ENCODE measurements at places on chromosomes 16 and 17.

DNA sequence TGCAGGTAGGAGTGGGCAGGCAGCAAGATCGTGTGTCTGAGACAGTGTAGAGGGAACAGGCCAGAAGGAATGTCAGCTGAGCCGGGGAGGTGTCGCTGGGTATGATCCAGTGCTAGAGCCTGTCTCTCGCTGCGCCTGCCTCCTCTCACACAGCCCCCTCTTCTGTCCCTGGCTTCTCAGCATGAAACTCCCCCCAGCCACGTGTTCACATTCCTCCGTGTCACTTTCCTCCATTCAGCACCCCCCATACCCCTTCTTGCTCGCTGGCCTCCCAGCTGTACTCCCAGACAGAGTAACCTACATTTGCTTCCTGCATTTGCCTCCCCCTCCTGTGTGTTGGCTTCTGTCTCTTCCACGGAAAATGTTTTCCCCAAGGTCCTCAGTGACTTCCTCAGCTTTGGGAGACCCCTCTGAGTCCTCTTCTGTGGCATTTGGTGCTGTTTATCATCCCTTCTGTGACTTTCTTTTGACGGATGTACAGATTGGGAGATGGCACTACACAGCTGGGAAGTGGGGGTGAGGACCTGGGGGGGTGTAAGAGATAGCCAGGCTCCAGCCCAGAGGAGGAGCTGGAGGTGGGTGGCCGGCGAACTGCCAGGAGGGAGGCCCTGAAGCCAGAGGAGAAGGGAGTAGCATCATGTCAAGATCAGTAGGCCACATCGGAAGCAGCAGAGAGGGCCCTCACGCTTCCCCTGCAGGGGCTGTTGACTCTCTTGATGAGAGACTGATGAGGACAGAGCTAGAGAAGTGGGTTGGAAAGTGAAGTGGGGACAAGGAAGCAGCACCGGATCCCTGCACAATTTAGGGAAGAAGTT, 19.2 kb downstream of the SGF29 start:
- DNase-seq = no peak

GRCh38 chr16:566475-567372, at the start of gene NHLRC4:
NHLRC4 (plus strand) TSS chr16:567005; CDS start chr16:568048, 1,043 bp downstream.
- DNase-seq = no peak

GRCh38 chr17:7774055-7774521, 56.5 kb downstream of the DNAH2 start:
- DNase-seq = no peak

GRCh38 chr17:39014795-39015545, 47.8 kb upstream of the FBXO47 start:
- no peak for DNase-seq

GRCh38 chr16:24572069-24572468, 32.7 kb downstream of the RBBP6 start:
- no peak for DNase-seq

- no peak for DNase-seq
Measured at GRCh38 chr16:55948230-55948629, 73.1 kb upstream of the CES5A start.

DNA sequence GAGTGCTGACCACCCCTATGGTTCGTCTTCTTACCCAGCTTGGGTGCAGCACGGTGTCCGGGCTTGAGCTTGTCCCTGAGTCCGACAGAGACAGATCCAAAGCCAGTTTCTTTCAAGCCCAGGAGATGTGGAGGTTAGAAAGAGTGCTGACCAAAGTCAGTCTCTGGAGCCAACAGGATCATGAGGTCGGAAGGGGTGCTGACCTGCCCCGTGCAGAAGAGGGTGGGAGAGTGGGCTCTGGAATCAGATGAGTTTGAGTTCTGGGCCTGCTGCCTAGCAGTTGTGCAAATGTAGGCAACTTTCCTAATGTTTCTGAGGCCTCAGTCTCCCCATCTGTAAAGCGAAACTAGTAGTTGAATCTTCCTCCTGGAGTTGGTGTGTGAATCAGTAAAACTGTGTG, 24.5 kb downstream of the NKD1 start:
- no peak for DNase-seq

GRCh38 chr17:68297195-68297594, 5.9 kb downstream of the ARSG start:
- no peak for DNase-seq

DNA sequence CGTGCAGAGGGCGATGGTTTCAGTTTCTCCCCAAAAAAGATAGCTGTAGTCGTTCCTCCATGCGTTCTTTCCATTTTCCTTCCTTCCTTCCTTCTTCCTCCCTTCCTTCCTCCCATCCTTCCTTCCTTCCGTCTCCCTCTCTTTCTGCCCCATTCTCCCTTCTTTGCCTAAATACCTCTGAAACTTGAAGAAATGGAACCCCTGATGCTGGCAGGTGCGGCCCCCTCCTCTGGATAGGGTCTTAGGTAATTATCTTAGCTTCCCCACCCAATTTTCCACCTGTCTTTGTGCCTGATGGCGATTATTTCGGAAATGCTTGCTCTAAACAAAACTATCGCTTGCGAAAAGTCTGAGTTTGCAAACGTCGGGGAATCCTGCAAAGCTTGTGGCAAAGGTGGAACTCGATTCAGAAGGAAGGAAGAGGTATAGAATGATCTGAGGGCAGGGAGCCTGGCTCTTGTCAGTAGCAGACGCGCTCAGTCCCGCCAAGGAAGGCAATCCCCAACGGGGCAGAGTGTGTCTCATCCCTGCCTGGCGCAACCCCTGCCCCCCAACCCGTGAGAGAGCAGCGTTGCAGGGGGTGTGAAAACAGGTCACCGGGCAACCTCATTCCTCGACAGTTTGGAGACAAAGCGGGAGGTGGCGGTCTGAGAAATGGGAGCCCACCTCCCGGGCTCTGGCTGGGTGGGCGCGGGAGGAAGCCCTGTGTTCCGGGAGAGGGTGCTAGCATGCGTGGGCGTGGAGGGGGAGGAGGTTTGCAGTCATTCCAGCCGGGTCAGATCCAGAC, 2.9 kb upstream of the CBX8 start:
- no peak for DNase-seq

DNA sequence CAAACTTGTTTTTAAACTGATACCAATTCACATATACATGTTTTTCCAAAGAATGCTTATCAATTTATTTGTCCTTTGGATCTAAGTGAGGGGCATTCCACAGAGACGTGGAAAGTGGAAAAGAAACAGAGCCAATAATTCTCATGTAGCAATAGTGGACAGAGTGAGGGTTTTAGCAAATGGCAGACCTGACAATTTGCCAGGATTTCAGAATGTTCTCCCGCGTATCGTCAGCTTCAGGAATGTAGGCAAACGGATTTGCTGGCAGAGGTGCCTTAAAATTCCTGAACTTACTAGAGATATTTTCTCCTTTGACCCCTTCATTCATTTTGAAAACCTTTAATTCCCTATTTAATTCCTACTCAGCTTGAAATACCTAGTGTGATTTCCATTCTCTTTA, 193.4 kb upstream of the CPHXL start:
- no peak for DNase-seq

DNA sequence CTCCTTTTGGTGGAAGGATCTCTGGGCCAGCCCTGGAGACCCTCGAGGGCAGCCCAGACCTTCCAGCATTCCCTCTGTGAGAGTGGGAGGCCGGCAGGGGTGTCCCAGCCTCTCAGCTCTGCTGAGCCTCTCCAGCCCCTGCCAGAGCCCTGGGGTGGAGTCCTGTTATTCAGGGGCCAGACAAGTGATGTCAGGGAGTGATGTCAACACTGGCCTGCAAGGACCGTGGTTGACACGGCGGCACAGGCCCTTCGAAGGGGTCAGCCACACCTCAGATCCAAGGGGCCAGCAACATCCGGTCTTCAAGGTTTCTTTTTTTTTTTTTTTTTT, 231.2 kb downstream of the KATNIP start:
- DNase-seq = no peak

DNA sequence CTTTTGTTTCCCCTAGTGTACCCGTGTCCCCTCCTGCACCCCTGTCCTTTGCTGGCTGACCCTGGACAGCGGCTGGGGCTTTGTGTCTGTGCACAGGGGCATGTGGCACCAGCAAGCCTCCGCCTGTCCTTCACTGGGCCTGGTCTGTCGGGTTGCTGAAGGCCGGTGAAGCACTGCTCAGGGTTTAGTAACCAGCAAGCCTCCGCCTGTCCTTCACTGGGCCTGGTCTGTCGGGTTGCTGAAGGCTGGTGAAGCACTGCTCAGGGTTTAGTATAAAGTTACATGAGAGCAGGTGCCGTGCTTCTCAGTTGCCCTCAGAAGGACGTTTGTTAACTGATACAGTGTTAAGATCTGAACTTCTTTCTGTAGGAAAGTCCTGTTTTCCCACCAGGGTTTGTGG, 33.8 kb downstream of the DEF8 start:
- DNase-seq = no peak

DNA sequence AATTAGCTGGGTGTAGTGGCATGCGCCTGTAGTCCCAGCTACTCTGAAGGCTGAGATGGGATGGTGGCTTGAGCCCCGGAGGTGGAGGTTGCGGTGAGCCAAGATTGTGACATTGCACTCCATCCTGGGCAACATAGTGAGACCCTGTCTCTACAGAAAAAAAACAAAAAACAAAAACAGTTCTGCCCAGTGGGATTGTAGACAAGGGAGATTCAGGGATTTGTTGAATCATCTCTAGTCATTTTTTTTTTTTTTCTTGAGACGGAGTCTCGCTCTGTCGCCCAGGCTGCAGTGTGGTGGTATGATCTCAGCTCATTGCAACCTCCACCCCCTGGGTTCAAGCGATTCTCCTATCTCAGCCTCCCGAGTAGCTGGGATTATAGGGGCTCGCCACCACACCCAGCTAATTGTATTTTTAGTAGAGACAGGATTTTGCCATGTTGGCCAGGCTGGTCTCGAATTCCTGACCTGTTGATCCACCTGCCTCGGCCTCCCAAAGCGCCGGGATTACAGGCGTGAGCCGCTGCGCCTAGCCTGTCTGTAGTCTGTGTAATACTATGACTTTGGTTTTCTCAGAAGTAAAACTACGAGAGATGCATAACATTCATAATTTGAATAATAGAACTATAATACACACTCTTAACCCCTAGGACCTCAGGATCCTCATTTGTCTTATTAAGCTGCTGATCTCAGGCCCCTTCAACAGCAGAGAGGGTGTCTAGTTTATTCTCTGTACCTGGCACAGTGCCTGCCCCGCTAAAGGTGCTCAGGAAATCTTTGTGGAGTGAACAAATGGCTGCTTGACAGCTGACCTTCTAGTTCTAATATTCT, 1.4 kb downstream of the TEN1 start:
- no peak for DNase-seq

- DNase-seq = no peak
Measured at GRCh38 chr17:63275318-63275970, 170.7 kb downstream of the CYB561 start.

DNA sequence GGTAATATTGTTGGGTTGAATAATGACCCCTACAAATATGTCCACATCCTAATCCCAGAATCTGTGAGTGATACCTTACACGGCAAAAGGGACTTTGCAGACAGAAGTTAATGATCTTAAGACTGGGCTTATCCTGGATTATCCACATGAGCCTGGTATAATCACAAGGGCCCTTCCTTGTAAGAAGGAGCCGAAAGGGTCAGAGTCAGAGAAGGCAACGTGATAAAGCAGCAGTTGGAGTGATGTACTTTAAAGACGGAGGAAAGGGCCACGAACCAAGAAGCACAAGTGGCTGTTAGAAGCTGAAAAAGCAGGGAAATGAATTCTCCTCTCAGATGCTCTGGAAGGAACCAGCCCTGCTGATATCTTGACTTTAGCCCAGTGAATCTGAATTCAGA, 137.8 kb downstream of the UTP18 start:
- DNase-seq = no peak

GRCh38 chr17:6969323-6969726, 26.5 kb upstream of the ALOX12 start:
- DNase-seq = no peak

DNA sequence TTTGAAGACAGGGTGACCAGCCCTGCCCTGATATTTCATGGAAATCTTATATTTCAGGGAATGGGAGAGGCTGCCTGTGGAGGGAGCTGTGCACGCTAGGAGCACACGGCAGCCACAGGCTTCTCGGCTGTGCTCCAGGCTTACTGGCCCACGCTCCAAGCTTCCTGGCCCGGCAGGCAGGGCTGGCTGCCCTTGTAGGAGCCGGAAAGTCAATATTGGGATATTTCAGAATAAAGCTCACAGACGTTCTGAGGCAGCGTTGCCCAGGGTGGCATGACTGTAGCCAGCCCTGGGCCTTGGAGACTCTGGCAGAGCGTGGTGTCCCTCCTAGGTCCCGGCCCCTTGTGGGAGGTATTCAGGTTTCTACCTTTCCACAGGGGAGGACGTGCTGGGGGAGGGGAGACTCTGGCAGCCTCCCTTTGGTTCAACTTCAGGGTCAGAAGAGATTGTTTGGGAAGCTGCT, 95.6 kb downstream of the NPIPB11 start:
- DNase-seq = no peak

- DNase-seq = no peak
Measured at GRCh38 chr17:50344731-50345365, 1.1 kb upstream of the XYLT2 start.

DNA sequence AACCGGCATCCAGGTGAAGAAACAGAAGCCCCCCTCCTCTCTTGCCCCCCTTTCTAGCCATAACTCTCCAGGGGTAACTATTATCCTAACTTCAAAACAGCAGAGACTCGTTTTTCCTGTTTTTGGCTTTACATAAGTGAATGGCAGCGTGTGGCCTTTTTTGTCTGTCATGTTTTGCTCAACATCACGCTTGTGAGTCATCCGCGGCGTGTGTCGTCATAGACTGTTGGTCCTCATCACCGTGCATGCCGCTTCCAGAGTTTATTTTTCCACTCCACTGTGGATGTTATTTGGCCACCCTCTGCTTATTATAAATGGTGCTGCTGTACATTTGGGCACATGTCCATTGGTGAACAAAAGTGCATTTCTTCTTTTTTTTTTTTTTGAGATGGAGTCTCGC, 52.6 kb downstream of the ERN1 start:
- DNase-seq = no peak

GRCh38 chr16:65294165-65294564, 172.3 kb upstream of the CDH11 start:
- DNase-seq = no peak

GRCh38 chr17:1872976-1873375, 43.2 kb downstream of the RPA1 start:
- DNase-seq = no peak

GRCh38 chr17:16920628-16921020, 51.3 kb downstream of the TNFRSF13B start:
- no peak for DNase-seq

DNA sequence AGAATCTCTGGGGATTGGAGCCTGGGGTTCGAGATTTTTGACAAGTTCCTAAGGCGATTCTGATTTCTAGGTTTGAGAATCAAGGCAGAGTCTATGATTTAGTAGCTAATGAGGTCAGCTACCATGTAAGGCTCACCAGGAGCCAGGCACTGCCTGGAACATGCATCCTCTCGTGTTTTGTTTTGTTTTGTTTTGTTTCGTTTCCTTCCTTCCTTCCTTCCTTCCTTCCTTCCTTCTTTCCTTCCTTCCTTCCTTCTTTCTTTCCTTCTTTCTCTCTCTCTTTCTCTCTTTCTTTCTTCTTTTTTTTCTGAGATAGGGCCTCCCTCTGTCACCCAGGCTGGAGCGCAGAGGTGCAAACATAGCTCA, 39.1 kb downstream of the SRCIN1 start:
- no peak for DNase-seq

- no peak for DNase-seq
Measured at GRCh38 chr17:79949656-79950209, 85.9 kb downstream of the TBC1D16 start.
